Right ventricle myocardium superior (tissue), 1 donor: ENCODE measurements at places on chromosomes 16 and 17. TPM values are rescaled to one million over a fixed set of nuclear protein-coding genes. Genes with fewer than 3 reads are reported as not detected.

DNA sequence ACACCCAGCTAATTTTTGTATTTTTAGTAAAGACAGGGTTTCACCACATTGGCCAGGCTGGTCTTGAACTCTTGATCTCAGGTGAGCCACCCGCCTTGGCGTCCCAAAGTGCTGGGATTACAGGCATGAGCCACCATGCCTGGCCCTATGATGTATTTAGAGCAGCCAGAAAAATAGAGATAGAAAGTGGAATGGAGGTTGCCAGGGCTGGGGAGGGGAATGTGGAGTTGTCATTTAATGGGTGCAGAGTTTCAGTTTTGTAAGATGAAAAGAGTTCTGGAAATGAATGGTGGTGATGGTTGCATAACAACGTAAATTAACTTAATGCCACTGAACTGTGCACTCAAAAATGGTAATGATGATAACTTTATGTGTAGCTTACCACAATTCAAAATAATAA lies 31.6 kb upstream of the NPTX1 start:
- DNase-seq, result no peak

GRCh38 chr16:11990702-11991390 lies 14.3 kb downstream of the SNX29 start:
- no peak for DNase-seq

DNA sequence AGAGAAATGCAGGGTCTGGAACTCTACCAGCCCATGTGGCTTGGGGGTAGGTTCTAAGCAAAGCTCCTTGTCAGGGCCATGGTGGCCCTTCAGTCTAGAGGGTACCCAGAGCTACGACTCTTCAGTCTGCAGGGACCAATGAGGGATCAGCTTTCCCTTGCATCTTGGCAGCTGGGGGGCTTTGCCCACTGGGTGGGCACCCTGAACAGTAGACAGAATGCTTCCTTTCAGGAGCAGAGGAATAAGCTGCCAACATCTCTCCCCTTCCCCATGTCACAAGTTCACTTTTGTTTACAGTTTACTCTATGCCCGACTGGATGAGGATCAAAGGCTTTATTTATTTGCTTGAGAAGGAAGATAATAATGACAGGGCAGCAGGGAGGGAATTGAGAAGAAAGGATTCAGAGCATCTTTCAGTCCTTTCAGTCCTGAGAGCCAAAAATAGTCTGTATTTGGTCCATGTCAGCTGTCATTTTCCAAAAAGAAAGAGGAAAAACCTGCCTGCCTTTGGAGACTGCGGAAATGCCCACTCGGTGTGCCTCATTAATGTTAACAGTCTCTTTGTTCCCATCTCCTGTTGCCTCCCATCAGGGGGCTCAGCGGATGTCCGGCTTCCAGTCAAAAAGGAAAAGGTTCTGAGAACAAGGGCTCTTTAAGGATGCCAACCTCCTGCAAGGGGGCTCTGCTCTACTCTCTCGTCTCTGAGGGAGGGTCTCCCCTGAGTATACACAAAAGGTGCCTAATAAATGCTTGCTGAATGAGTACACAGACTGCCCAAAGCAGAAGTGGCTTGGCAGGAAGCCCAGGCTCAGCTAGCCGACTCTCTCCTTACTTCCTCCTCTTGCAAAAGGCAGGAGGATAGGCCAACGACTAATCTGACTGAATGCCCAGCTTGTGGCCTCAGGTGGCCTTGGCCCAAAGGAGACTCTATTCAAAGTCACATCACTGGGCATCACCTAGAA lies 17.1 kb downstream of the TRAF4 start:
- peak; percentile 85 for DNase-seq

DNA sequence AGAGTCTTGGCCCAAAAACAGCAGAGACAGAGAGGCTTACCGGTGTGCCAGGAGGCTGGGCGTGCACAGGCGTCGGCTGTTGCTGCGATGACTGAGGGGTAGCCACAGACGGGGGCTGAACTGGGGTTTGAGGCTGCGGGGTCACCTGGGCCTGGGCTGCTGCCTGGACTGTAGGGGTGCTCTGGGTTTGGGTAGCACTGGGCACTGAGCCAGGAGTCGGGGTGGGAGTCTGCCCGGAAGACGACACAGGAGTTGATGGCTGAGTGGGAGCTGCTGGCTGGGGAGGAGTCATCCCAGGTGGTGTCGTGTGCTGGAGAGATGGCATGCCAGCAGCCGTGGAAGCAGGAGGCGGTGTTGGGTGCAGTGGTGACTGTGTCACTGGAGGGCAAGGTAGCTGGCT lies 53.2 kb upstream of the TRAP1 start:
- no peak for DNase-seq

- no peak for DNase-seq
Measured at GRCh38 chr17:68239632-68240366, 8.0 kb upstream of the AMZ2 start.

DNA sequence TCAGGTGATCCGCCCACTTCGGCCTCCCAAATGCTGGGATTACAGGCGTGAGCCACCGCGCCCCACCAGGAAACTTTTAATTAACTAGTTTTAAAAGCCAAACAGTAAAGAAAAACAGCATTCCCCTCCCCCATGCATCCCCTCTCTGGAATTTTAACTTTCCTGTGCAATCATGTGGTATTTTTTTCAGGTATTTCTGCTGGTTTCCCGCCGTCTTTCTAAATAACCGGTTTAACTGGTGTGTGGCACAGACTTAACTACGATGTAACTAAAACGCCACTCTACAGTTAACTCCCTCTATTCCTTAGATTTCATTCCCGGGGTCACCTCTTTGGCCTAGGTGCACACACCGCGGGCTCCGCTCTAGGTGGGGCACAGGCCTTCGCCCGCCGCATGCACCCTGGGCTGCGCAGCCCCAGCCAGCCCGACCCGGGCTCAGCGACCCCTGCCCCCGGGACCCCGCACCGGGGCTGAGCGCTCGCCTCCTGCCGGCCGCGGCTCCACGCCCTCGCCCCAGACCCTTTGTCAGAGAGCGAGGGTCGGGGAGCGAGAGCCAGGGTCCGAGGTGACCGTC lies 15.1 kb upstream of the UTP6 start:
- no peak for DNase-seq

- DNase-seq, result no peak
Measured at GRCh38 chr16:23362460-23363317, 60.6 kb downstream of the SCNN1B start.

GRCh38 chr17:72477491-72477890 lies 356.7 kb downstream of the SOX9 start:
- DNase-seq, result no peak

GRCh38 chr17:17406225-17406624 lies 70.6 kb upstream of the MED9 start:
- DNase-seq, result peak; percentile 62

DNA sequence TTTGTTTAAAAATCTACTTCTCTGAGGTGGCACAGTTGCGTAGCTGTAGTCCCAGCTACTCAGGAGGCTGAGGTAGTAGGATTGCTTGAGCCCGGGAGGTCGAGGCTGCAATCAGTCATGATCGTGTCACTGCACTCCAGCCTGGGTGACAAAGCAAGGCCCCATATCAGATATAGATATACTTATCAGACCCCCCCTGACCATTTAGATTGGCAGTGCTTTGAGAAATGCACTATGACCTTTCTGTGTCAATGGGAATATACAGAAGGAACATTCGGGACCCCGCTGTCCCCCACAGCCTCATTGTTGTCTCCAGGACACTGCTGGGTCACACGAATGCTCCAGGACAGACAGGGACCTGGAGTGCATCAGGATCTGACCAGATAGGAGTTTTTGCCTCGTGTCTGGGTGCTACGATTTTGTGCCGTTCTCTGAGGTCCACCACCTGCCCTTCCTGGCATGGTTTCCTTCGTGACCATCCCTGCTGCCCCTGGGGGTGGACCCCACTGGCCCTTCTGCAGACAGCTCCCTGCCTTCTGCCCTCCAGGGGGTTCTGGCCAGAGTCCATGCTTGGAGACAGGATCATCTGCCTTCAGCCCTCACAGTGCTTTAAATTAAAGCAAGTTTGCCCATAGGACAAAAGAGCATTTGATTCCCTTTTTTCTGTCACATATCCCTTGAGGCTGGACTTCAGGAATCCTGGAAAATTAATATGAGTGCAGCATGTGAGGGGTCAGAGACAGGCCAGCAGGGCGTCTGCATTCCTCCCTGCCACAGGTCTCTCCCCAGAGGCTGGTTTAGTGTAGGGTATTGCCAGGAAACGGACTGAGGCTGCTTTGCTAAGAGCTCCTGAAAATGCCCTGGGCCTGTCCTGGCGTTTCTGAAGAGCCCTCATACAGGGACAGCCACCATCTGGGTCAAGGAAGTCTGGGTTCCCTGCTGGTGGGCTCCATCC lies 19.3 kb downstream of the PLD6 start:
- no peak for DNase-seq

DNA sequence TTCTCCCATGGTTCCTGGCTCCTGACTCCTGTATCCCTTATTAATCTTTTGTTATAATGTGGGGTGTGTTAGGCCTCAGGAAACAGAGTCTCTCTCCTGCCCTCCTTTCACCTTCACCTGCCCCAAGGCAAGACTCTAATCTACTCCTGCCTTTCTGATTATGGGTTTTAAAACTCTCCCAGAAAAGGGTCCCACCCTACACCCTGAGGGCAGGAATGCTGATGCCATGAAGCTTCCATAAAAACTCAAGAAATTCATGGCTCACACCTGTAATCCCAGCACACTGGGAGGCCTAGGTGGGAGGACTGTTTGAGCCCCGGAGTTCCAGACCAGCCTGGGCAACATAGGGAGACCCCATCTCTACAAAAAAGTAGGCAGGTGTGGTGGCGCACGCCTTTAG lies 18.6 kb upstream of the SRCAP start:
- DNase-seq, result no peak

DNA sequence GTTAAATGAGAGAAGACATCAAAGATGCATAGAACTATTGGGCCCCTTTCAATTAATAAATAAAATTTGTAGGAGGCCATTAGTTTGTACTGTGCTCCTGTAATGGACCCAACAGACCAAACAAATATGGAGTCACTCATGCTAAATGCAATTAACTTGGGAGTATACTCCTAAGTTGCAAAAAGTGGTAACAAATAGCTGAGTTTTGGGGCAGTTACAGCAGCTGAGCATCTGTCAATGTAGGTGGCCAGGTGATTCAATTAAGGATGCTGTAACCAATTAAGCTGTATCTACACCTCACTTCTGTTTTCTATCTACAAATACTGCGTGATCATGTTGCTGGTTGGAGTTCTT lies 34.9 kb downstream of the WNT9B start:
- DNase-seq, result no peak

DNA sequence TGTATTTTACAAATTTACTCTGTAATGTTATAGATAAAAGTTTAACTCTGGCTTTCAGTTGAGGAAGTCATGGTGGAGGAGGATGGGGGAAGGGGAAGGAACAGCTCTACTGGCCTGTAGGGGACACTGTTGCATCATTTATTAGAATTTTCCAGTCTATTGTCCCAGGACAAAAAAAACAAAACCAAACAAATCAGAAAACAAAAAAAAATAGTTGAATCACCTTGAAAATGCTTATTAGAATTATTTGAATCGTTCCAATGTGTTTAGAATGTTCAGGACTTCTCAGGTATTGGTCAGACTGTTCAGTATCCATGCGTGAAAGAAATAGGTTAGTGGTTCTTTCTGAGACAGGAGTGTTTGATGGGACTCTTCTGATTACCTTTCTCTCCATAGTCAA lies 242.0 kb downstream of the FTO start:
- DNase-seq, result no peak

DNA sequence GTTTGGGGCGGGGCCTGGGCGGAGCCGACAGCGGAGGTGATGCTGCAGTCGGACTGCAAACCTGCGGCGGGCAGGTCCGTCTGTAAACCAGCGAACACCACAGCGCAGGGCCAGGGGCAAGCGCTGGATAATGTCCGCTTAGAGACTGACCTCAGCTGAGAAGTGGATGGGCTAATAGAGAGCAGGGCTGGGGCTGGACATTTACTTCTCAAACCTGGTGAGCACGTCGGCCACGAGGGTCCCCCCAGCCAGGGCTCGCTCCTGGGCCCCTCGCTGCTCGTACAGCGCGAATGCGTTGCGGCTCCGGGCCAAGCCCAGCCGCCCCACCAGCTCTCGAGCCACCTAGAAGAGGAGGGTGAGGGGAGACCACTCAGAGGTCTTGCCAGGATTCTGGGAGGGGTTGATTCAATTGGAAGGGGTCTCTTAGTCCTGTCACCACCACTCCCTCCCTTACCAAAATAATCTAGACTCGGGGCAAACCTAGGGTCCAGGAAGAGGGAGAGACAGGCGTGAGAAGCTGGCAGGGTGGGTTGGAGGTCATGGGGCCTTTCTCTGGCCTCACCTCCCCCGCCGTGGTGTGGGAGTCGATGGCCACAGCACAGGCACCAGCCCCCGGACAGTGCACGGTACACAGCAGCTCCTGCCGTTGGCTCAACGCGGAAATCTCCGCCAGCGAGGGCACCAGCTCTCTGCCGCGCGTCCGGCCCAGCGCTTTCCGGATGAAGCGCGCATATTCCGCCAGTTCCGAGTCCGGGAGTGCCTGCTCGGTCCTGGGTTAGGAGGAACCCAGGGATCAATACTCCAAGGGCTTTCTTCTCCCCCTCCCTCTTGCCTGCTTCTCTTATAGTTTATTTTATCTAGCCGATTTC lies 5.8 kb downstream of the PLEKHH3 start:
- DNase-seq, result no peak

- DNase-seq, result no peak
Measured at GRCh38 chr16:30771726-30772125, 9.6 kb downstream of the RNF40 start.

GRCh38 chr16:11412175-11412904 lies 67.1 kb downstream of the RMI2 start:
- DNase-seq, result peak; percentile 15

- no peak for DNase-seq
Measured at GRCh38 chr16:52548261-52549010, 1.5 kb upstream of the TOX3 start.

DNA sequence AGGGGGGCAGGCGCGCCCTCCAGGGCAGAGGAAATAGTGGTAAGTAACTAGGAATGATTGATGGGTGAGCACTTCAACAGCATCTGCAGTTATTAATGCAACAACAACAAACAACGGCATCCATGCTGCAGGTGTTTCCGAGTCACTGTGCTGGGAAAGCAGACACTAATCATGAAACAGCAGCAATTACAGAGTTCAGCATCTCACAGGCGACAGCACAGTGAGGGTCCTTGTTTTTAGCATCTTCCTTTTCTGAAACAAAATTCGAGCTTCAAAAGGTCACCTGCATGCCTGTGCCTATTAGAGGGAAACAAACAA lies 191.9 kb downstream of the SLC39A11 start:
- DNase-seq, result no peak

The ENPP7 gene
- not detected for total RNA-seq

The ALDH3A1 gene
- total RNA-seq, result 0.27 TPM

The MON1B gene
- 15.9 TPM for total RNA-seq

The CRAMP1 gene
- 10.0 TPM for total RNA-seq

The MT1A gene
- total RNA-seq, result 2.3 TPM

The TNS4 gene
- total RNA-seq, result not detected

The TEX19 gene
- total RNA-seq, result not detected

The RAPGEFL1 gene
- total RNA-seq, result 2.7 TPM

The BAIAP3 gene
- 3.7 TPM for total RNA-seq

The C16orf92 gene
- not detected for total RNA-seq
